ENCODE measurements at places on chromosomes 7 and 10.

GRCh38 chr10:91389636-91390512 lies 20.3 kb upstream of the HECTD2 start:
- no peak for DNase-seq

DNA sequence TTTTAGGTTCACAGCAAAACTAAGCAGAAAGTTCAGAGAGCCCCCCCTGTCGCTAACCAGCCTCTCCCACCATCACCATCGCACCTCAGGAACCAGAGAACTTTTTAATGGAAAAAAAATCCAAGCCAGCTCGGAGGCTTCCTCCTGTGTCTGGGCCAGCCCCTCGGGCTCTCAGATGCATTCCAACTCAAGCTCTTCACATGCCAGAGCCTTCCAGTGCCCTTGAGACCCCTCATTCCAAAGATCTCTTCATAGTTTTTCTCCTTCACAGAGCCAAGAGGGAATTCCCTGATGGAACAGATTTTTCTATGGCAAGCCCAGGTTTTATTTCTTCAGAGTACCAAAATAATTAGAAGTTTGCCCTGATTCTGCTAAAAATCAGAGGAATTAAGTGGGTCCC lies 153.4 kb upstream of the LANCL2 start:
- no peak for DNase-seq

DNA sequence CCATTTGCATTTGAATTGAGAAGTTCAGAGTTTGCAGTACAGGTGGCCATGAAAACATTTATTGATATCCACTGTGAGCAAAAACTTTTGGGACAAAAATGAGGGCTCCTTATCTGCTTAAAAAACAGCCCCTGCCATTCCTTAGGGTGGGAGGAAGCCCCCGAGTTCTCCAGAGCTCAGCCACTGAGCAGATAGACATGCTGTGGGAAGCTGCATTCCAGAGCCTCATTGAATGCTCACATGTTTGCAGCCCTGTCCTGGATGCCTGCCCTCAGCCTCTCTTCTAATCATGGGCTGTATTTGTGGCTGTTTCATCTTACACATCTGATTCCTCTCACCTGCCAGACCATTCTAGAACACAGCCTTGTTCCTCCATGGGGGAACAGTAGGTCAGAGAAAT lies 33.3 kb downstream of the PLPP4 start:
- DNase-seq = no peak

DNA sequence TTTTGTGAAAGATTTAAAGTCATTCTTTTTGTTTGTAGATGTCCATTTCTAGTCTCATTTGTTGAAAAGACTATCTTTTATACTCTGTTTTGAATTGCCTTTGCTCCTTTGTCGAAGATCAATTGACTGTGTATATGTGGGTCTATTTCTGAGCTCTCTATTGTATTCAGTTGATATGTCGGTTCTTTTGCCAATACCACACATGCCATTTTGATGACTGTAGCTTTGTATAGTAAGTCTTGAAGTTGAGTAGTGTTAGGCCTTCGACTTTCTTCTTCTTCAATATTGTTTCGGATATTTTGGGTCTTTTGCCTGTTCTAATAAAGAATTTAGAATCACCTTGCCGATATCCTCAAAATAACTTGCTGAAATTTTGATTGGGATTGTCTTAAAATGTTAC lies 104.5 kb downstream of the CCSER2 start:
- no peak for DNase-seq

DNA sequence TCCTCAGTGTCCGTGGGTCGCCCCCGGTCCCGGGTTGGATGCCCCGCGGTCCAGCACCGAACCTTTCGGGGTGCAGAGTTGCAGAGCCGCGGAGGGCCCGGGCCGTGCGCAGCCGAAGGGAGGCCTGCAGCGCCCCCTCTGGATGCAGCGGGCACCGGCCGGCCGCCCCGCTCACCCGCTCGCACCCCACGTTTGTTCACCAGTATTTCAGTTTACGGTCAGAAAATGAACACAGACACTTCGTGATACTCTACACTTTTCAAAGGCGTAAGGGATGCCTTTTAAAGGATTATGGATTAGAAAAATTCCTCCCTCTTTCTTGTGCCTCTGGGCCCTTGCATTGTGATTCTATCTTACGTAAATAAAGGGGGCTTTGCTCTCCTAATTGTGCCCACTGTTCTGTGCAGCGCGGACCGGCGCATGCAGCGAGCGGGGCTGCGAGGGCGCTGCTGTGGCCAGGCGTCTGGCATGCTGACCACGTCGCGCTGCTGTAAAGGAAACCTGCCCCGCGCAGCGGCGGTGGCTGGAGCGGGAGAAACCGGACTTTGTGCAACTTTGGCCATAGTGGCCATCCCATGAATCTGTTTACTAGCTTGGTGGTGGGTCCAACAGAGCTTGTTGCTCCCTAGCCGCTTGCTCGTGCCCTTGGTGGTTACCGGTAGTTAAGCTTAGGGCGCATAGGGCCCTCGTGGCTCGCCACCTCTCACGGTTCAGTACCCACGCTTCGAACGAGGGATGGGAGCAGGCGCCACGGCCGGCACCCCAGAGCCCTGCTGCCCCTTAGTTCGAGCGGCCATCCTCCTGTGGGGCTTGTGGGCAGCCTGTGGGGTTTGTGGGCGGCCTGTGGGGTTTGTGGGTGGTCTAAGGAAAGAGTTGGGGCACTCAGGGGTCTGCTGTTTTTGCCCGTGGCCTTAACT lies 739 bp upstream of the MEST start:
- peak; percentile 48 for DNase-seq
